ENCODE measurements at places on chromosomes 1 and 21.

DNA sequence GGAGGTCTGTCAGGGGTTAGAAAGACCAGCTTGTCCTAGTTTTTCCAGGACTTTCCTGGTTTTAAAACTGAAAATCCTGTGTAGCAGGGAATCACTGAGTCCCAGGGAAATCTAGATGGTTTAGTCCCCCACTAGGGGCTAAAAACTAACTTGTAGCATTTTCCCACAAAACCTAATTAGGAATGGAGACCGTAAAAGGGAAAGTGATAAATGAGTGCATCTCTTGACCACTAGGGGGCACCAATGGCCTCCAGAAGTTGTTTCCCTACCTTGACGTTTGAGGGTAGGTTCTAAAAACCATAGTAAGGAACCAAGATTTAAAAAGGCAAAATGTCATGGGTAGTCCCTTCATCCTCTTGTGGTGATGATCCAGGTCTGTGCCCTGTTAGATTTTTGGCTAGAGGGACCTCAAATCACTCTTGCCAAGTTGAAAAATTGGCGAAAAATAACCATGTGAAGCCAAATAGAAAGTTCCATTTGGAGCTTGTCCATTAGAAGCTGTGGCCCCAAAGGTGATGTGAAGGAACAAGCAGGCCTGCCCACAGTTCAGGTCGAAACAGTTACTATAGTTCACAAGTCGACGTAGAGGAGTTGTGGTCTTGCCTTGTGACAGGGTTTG is 24.5 kb downstream of the CLIC6 start:
- DNase-seq: no peak

DNA sequence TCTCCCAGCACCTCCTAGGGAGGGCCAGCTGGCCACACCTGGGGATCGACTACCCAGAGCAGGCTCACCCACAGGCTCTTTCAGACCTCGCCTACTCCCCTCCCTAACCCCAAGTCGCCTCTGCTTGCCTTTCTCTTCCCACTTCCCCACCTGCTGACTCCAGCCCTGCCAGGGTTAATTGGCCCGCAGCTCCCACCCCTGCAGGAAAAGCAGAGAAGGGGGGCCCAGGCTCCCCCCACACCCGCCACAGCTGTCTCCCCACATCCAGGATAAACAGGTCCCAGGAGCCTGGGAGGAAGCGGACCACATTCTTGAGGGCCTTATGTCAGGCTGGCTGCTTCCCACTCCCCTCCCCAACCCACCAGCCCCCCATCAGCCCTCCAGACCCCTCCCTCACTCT is 45.0 kb downstream of the TAS1R2 start:
- no peak for DNase-seq

DNA sequence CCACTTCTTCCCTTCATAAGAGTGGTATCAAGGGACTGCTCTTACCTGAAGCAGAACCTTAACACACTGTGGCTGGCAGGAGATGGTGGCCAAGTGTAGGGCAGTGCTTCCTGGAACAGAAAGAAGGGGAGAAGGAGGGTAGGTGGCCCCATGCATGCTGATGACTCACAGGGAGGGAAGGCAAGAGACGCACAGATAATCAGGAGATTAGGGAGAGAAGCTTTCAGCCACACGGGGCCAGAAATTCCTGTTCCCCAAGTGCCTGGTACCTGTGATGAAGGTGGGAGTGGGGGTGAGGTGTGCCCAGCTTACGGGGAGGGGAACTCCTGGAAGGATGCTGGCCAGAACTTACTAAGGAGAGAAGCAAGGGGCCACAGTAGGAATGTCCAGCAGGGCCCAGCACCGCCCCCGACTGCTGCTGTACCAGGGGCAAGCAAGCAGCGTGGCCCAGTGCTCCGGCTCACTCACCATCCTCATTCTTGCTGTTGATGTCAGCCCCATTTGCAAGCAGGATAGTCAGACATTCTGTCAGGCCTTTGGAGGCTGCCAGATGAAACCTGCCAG is 7.7 kb downstream of the ANKRD35 start:
- DNase-seq: no peak

GRCh38 chr1:19042675-19043578 is 86.5 kb upstream of the IFFO2 start:
- DNase-seq: no peak

- DNase-seq: no peak
These were observed 186.9 kb upstream of the ADGRL4 start for GRCh38 chr1:79193211-79194079.

- DNase-seq: peak; percentile 83
These were observed at the start of gene SYNC for GRCh38 chr1:32702599-32703478. Gene SYNC, minus strand, starts transcription at chr1:32702770. Its CDS starts 110 bp downstream, at chr1:32702660.

GRCh38 chr1:162191396-162192305 is 122.2 kb downstream of the NOS1AP start:
- DNase-seq: no peak

DNA sequence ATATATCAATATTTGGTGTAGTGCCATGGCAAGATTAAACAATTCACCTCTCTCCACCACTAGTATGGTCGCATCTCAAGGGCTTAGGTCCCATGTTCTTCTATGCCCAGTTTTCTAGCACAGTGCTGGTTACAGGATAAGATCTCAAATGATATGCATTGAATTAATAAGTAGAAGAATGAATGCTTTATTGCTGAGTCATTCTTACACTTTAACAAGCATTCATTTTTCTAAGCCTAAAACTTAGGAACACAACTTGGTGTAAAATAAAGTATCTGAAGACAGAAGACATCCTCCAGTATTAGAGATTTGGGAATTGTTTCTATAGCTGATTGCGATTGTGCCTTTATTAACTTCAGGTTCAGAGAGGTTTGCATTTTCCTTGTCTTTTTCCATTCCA is 85.8 kb downstream of the TBX15 start:
- no peak for DNase-seq
